T-helper 17 cell (primary cell): ENCODE measurements at places on chromosomes 16 and 17. TPM values are rescaled to one million over a fixed set of nuclear protein-coding genes. Genes with fewer than 3 reads are reported as not detected.

- DNase-seq, result no peak
Observed at GRCh38 chr16:18959031-18959505, 24.7 kb upstream of the TMC7 start.

DNA sequence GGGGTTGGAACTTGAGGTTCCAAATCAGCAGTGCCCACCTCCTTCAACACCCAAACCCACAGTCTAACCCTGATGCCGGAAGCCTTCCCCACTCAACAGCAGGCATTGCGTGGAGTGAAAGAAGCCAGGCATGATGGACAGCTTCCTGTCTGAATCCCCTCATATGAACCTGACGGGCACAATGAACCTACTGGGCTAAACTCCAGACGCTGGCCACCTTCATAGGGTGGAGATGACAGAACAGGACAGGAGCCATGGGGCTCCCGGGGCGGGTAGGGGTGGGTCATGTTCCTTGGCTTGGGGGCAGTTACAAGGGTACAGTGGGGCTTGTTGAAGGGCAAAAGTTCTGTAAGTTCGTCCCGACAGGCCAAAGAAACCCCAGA, 460 bp upstream of the HSBP1 start:
- DNase-seq, result no peak

DNA sequence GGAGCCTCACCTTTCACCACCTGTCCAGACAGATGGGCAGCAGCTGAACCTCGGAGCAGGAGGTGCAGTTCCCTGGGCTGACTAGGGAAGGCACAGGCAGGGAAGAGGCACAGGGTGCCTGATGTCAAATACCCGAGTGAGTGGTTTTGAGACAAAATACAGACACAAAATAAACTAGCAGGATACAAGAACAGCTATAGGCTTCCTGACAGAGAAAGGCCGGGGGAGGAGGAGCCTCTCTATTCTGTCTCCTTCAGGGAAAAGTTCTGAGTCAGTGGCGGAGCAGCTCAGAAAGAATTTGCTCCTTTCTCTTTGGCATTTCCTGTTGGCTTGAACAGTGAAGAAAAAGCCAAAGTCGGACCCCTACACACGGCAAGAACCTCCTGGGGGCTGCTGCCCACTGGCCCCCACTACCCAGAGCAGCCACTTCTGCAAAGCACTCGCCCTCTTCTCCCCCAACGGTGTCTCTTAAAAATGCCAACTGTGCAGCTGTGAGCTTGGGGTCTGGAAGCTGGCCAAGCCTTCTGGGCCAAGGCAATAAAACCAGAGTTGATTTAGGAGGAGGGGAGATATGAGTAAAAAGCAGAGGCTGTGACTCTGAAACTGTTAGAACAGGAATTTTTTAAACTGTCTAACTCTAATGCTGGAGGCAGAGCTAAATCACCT, 14.4 kb upstream of the FAAP100 start:
- DNase-seq, result no peak

DNA sequence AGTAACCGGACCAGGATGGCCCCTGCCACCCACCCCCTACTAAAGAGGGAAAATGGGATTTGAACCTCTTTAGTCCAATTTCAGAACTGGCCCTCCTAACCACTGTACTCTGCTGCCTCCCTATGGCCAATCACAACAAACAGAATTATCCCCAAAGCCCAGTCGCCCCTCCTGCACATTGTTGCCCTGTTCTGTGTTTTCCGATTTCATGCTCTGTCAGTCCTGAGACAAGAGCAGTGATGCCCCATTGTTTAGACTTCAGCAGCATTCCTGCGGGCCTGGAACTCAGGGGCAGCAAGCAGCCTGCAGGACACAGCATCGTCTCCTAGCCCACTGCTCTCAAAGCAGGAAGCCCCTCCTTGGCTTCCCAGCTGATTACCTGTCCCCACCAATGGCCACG, 20.5 kb upstream of the KLHL11 start:
- DNase-seq, result no peak

GRCh38 chr17:78313735-78314648, 45.9 kb downstream of the SOCS3 start:
- DNase-seq, result peak; percentile 62

- no peak for DNase-seq
Observed at GRCh38 chr17:77857613-77858012, 100.9 kb upstream of the TNRC6C start.

DNA sequence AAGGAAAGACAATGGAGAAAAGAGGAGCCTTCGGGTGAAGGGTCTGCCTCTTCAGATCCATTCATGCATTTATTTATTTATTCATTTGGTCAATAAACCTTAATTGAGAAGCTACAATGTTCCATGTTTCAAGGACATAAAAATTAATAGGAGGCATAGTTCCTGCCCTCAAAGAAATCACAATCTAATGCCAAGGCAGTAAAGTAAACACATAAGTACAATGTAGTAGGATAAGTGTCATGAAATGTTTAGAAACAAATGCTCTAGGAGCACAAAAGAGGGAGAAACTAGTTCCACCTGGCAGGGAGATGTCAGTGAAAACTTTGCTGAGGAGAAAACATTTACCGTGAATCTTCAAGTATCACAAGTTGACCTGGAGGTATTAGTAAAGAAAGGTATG, 103.5 kb upstream of the NOG start:
- no peak for DNase-seq

DNA sequence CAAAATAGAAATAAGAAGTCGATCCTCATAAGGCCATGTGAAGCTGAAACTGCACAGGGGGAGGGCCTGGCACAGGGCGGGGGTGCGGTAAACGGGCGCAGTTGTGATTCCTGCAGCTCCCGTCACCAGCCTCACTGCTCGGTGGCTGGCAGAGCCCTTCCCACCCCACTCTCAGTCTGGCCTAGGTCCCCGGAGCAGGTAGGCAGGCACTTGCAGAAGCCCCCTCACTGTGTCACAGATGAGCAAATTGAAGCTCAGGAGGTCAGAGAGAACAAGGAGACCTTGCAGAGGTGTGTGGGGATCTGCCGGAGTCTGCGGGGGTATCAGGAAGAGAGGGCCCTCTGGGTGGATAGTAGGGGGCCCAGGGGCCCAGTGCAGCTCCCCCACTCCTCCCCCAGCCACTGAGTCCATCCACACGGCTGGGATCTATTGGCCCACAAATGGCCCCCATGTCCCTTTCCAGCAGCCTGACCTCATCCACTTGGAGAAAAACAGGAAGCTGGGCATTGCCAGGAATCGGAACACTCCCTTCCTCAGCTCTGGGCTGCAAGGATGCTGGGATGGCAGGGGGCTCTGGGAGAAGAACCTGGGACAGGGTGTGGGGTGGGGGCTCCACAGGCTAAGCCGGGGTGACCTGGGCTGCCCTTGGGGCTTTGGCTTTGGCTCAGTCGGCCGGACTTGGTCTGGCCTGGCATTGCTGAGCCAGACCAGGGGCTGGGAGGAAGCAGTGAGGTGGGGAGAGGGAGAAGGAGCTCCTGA, 21.4 kb upstream of the MAP3K14 start:
- DNase-seq, result no peak

DNA sequence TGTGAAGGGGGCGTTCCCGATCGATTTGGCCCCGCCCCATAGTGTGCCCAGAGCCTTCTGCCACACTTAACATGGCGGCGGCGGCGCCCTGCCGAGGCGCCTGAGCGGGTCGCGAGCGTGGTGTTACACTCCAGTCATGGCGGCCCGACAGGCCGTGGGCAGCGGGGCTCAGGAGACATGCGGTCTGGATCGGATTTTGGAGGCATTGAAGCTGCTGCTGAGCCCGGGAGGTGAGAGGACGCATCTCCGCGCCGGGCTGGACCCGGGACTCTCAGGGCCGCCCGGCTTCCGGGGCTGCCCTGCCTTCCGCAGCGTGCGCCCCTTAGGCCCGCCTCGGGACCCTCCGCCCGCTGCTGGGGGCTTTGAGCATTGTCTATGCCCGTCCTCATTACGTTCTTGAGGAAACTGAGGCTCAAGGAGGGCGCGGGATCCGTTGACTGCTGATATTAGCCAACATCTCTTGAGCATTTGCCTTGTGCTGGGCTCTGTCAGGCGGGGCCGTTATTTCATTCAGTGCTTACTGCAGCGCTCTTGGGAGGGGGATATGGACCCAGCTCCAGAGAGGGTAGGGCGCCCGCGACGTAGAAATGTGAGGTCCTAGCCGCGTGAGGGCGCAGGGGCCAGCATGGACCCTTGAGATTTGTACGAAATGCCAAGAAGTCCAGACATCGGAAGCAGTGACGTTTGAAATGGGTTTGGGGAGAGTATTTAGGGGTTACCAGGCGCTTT, at the start of gene TANGO6:
TANGO6 (plus strand) TSS at position 50 of the 729 bp plus-strand sequence; CDS start at position 137, 87 bp downstream.
- DNase-seq, result peak; percentile 82

DNA sequence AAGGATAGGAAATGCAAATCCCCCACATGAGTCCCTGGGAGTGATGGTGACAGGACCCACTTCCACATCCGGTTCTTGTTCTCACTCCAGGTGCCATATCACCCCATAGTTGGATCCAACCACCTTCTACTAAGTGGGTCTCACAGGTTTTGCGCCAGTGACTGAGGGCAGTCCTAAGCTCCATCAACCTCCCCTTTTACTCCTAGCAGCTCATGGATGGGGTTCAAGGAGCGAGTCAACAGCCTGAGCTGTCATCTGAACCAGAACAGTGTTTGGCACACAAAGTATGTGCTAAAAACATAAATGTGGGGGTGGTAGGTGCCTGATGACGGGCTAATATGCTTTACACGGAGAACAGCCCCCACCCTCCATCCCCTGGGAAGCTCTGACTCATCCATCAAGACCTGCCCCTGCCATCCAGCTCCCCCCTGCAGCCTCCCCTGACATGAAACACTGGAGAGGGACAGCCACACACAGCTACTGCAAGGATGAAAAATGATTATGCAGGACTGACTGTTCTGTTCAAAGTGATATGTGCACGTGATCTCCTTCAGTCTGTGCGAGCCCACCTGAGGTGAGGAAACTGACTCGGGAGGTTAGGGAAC, 143.2 kb upstream of the CDH5 start:
- no peak for DNase-seq

GRCh38 chr17:76304226-76305134, 3.6 kb downstream of the QRICH2 start:
- no peak for DNase-seq

DNA sequence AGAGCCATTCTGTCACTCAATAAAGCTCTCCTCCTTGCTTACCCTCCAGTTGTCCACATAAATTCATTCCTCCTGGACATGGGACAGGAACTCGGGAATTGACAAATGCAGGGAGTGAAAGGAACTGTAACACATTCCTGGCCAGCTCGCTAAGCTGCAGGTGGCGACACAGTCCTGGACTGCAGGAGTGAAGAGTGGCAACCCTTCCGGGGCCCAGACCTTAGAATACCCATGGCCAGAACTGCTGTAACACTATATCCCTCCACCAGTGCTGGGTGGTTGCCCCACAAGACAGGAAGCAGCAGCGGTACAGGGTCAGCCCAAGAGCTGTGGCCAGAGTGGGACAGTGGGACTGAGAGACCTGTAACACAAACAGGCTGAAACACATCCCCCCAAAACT, 30.3 kb upstream of the KIF2B start:
- no peak for DNase-seq

- DNase-seq, result no peak
Observed at GRCh38 chr17:49379926-49380325, 17.9 kb upstream of the ZNF652 start.

GRCh38 chr17:56851008-56851407, 17.1 kb downstream of the DGKE start:
- no peak for DNase-seq

DNA sequence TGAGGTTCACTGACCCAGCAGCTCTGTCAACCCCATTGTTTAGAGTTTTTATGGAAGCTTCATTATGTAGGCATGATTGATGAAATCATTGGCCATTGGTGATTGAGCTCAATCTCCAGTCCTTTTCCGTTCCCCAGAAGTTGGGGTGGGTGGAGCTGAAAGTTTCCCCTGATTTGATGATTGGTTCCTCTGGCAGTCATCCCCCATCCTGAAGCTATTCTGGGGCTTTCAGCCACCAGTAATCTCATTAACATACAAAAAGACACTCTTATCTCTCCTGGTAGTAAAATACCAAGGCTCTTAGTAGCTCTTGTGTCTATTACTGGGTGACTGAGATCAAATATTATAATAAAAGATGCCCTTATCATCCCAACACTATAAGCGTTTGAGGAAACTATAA, 67.1 kb downstream of the TANC2 start:
- no peak for DNase-seq

- no peak for DNase-seq
Observed at GRCh38 chr17:5434984-5435383, 4.0 kb downstream of the C1QBP start.

DNA sequence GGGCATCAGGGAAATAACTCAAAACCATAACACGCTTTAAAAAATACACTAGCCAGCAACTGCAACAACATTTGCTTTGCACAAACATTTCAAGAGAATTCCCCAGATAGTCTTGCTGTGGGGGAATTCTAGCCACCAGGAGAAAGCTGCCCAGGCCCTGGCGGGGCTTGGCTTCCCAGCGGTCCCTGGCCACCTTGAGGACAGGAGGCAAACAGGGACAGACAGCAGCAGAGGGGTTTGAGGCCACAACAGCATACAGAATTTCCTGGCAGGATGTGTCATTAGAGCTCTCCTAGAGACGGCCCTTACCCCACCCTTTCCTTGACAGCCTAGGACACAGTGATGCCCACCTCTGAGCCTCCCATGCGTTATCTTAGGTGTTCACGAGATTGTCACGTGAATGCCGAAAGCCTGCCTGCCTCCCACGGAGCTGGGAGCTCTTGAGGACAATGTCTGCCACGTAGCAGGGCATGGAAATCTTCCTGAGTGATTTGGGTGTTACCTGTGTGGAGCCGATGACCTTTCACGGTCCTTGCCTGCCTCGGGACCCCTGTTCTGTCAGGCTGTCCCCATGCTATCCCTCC, 114.3 kb downstream of the RBFOX3 start:
- no peak for DNase-seq

- DNase-seq, result no peak
Observed at GRCh38 chr17:36726199-36726598, 124.8 kb downstream of the MRM1 start.

GRCh38 chr16:81167851-81168250, 70.6 kb upstream of the BCO1 start:
- DNase-seq, result no peak

DNA sequence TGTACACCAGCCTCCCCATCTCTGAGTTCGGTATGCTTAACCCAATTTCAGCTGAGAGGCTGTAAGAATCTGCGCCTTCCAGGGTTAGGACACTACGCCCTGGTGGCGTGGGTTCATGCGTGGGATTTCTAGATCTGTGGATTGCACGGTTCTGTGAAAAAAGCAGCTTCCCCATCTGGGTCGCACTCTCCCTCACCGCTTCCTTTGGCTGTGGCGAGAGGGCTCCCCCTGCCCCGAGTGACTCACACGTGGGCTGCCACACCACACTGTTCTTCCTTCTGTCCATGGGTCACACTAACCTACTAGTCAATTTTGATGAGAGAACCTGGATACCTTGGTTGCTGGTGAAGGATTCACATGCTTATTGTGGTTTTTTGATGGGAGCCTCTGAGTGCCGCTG, 256.0 kb upstream of the MAF start:
- DNase-seq, result no peak

Gene RRAD
- 0.67 TPM for total RNA-seq

Gene MYL4
- not detected for total RNA-seq

Gene HOXB13
- total RNA-seq, result not detected

Gene POLR2A
- 572 TPM for total RNA-seq

Gene C16orf92
- not detected for total RNA-seq

Gene CBLN1
- not detected for total RNA-seq

Gene INCA1
- not detected for total RNA-seq

Gene PIMREG
- total RNA-seq, result not detected

Gene POLG2
- 37.1 TPM for total RNA-seq

Gene C17orf67
- total RNA-seq, result 4.1 TPM
